ENCODE measurements at places on chromosomes 4 and X.

DNA sequence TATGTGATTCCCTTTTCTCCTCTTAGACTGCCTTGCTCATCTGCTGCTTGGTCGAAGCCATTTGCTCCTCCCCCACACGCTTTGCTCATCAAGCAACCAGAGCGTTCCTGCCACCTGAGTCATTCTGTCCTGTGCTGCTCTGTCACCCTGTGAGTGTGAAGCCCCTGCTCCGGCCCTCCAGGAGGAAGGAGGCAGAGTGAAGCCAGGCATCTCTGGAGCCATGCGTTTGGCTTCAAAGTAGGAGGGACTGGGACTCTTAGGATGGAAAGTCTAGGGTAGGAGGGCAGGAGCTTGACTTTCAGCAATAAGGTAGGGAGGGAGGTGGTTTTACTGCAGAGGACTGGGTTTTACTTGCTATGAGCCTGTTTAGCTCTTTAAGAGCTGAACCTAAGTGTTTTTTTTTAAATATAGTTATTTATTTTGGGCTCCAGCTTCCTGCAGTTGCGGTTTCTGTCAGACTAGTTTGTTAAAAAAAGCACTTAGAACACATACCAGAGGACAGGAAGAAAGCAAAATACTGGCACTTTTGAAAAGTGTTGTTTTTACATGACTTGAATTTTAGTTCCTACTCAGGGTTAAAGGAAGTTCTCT is 63.6 kb downstream of the SPINK2 start:
- DNase-seq = peak; percentile 82

GRCh38 chr4:146379744-146380143 is 142.0 kb downstream of the SLC10A7 start:
- no peak for DNase-seq

DNA sequence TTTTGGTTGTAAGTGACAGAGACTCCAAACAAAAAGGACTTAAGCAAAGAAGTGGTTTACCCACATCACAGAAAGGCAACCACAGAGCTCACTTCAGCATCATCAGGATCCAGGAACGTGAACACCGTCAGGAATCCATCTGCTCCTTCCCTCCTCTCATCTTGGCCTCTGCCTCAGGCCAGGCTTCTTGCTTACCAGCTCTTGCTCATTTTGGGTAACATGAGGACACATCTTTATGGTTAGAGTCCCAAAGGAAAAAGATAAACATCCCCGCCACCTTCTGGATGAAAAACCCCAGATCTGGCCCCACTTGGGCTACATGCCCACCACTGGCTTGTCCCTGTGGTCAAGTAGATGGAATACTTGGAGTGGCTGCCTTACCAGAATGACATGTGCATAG is 176.8 kb upstream of the RPL34 start:
- no peak for DNase-seq

GRCh38 chr4:183729069-183729406 is 69.9 kb downstream of the TRAPPC11 start:
- DNase-seq = no peak

DNA sequence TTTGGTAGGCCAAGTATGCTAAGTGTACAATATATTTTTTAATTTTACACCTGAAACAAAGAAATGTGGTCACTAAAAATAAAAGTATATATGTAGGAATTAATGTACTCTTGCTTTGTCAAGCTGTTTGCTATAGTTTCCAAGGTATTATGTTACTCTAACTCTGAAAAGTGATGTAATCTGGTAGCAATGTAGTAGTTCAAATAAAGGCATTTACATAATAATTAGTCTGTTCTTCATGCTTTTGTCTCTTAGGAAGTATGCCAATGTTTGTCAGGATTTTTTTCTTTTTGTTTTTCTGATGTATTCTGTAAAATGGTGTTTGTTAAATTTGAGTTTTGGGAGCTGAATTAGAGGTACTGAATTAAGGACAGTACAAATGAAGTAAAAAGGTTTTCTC is 89.5 kb downstream of the PLS3 start:
- DNase-seq = no peak

- DNase-seq = no peak
Measured at GRCh38 chr4:20431543-20431951, 179.8 kb downstream of the SLIT2 start.

- no peak for DNase-seq
Measured at GRCh38 chr4:87240341-87240740, 19.9 kb upstream of the KLHL8 start.

- DNase-seq = no peak
Measured at GRCh38 chr4:56186808-56187523, 200.3 kb downstream of the AASDH start.

- DNase-seq = no peak
Measured at GRCh38 chr4:1470816-1471442, 64.7 kb upstream of the NKX1-1 start.

- no peak for DNase-seq
Measured at GRCh38 chrX:130772776-130773143, 130.2 kb downstream of the ENOX2 start.

DNA sequence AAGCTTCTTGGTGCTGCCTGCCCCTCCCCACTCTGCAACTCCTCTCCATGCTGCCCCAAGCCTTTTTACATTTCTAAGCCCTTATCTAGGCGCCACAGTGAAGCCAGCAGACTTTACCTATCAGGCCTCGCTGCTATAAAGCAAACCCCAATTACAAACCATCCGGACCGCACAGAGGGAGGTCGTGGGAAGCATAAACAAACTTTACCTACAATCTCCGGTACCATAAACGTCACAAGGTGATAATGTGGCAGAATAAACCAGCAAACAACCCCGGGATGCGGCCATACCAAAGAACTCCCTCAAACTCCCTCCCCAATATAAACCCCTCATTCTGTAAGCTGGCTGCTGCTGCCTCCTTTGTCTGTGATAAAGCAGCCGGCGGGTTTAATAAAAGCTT is 54.0 kb upstream of the ZCCHC13 start:
- DNase-seq = no peak

- no peak for DNase-seq
Measured at GRCh38 chr4:144740316-144740715, 94.4 kb downstream of the HHIP start.

Measured in AG08396 (cell line).